ENCODE measurements at places on chromosomes 1 and 21.

GRCh38 chr1:12230549-12231275, 882 bp downstream of the VPS13D start:
- no peak for DNase-seq

DNA sequence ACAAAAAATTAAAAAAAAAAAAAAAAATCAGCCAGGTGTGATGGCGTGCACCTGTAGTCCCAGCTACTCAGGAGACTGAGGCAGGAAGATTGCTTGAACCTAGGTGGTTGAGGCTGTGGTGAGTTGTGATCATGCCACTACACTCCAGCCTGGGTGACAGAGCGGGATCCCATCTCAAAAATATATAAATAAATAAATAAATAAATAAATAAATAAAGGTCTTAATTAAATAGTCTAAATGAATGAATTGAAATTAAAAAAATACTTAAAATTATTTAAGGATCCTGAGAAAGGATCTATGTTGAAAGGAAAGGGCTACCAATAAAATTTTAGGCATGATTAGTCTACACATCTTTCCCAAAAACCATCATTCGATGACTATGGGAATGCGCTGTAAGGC, 67.4 kb upstream of the HP1BP3 start:
- DNase-seq, result no peak

- no peak for DNase-seq
Observed at GRCh38 chr1:22418312-22418711, 33.3 kb upstream of the ZBTB40 start.

GRCh38 chr1:111285879-111286278, 4.8 kb upstream of the CHIA start:
- no peak for DNase-seq

- DNase-seq, result no peak
Observed at GRCh38 chr1:2093055-2093454, 42.8 kb downstream of the PRKCZ start.

GRCh38 chr21:45550522-45551210, 8.4 kb upstream of the SLC19A1 start:
- no peak for DNase-seq

GRCh38 chr1:183957216-183957830, 80.2 kb downstream of the COLGALT2 start:
- no peak for DNase-seq

DNA sequence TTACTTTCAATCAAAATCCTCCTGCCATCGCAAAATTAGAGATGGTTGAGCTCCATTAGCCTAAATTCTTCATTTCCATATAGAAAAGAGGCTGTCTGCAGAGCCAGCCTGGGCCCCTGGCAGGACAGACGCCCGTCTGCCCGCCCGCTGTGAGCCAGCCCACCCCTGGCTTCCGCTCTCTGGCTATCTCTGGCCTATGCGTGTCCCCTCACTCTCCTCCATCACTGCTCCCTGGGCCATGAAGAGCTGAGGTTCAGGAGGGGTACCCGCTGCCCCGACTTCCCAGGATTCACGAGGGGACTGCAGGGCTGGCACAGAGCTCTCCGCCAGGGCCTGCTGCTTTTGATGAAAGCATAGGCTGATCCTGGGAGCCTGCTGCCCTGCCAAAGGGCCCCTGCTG, 117.6 kb downstream of the CASZ1 start:
- DNase-seq, result no peak

- DNase-seq, result no peak
Observed at GRCh38 chr21:41211060-41211805, 43.3 kb downstream of the BACE2 start.

- no peak for DNase-seq
Observed at GRCh38 chr1:51175278-51175677, 60.8 kb upstream of the RNF11 start.

GRCh38 chr1:218895064-218895587, 278.6 kb upstream of the LYPLAL1 start:
- no peak for DNase-seq

GRCh38 chr1:154657556-154657955, 49.6 kb upstream of the ADAR start:
- DNase-seq, result no peak

DNA sequence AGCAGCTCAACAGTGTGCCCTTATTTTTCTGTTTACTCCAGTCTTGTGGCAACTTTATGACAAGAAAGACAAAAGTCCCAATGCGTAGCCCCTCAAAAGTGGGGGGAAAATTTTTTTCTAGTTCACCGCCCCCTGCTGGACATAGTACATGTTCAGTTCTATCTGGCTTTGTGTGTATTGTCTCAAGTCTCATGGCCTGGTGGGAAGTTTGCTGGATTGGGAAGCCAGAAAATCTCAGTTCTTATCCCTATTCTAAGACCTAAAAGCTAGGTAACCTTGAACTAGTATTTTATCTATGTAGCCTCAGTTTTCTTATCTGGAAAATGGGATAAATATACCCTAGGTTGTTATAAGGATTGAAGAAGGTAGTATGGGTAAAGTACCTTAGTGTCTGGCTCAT, 55.8 kb upstream of the LDLRAP1 start:
- no peak for DNase-seq

DNA sequence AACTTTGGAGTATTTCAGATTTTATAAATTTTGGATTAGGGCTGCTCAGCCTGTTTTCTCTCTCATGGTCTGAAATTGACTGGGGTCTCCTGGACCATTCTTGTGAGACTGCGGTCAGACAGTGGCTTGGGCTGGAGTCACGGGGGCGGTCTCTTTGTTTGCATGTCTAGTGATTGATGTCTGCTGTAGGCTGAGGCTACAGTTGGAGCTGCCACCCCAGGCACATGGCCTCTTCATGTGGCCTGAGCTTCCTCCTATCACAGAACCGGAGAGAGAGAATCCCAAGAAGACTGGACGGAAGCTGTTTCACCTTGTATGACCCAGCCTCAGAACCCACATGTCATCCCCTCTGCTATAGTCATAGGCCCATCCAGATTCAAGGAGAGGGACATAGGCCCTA, 96.1 kb downstream of the NID1 start:
- DNase-seq, result no peak

DNA sequence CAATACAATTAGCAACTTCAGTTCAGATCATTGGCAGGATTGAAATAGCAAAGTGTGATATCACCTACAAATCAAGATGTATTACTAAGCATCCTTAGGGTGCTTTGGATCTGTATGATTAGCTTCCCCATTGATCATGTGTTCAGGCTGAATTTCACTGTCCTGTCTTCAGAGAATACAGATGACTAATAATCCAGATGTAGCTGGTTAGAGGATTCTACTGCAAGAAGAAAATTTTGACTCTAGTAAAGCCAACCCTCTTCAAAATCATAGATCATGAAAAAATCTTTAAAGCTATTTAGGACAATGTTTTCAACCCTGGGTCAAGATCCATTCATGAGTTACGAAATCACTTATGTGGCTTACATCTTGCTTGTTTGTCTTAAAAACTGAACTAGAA, 184.4 kb downstream of the PTGER3 start:
- DNase-seq, result no peak

DNA sequence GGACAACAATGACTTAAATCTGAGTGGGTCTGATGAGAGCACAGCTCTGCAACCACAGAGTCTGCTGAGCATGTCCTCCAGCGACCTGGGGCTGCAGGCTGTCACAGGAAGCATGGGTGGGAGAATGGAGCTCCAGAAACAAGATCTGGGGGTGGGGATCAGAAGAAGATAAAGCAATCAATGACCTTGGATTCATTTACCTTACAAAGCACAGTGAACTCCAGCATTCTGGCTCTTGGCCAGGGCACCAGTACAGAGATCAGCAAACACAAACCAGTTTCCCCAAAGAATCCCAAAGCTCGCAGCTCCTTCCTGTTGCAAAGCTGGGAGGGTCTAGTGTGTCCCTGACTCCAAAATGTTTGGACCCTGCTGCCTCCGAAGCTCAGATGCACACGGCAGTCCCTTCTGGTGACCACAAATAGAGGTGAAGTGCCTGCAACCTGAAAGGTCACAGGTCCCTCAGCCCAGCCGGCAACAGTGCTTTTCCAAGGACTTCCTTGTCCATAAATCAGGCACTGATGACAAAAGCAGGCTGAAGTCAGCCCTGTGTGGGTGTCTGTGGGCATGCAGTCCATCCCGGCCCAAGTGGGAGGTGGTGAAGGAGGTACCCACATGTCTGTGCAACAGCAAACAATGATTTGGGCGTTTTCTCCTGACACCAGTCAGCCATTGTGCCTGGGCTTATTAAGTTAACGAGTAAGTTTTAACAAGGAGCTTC, 76.1 kb downstream of the SH3BGR start:
- DNase-seq, result no peak

DNA sequence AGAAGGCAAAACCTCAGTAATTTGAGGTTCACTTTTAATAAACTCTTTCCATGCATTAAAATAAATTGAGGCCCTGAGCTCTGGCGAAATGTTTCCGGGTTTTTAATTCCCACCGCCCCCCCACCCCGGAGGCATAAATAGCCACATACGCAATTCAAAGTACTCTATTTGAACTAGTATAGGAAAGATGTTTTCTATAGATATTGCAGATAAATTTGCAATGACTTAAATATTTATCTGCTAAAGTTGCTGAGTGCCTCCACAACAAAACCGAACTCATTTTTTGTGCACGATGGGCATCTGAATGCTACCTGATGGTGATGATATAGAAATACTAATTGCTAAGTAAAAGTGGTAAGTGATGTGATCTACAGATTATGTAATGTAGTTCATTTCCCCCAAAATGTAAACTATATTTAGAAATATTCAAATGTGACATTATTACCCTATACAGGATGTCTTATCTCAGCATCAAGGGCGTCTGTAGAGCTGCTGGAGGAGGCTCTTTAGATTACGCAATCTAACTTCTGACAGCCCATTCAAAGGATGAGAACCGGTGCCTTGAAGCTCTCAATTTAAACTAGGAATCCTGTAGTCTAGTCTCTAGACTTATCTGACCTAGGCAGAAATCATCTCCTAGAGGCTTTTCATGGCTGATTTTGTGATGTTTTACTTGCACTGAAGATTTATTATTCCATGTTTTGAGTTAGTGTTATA, 8.5 kb downstream of the IRF2BP2 start:
- DNase-seq, result peak; percentile 74

DNA sequence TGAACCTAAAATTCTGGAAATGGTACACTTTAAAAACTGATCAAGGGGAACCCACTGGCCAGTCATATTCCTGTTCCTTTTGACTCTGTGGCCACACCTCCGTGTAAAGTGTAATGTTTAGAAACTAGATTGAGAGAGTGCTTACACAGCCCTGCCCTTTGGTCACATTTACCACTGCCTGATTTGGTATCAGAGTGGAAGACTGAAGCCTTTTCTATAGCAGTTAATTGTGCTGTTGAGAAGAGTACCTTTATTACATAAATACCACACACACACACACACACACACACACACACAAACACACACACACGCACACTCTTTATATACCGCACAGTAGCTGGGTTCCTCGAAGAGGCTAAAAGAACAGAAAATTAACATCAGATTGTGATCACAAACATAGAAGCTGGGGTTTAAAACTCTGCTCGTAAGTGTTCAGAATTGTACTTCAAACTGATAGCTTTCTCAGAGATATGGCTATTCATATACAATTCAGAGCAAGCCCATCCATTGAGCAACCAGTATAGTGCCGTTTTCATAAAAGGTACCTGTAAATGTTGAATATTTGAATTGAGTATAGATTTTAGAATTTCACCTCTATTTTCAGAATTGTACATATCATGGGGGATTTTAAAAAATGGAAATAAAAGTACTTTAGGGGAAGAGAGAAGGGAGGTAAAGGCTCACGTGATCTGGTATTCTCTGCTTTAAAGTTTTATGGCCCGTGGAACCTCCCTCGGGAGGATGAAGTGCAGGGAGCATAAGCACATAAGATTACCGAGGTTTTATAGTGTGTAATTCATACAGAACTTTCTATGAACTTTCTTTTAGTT, 37.5 kb downstream of the CAMTA1 start:
- no peak for DNase-seq

- no peak for DNase-seq
Observed at GRCh38 chr21:39707316-39707715, 37.7 kb upstream of the IGSF5 start.

DNA sequence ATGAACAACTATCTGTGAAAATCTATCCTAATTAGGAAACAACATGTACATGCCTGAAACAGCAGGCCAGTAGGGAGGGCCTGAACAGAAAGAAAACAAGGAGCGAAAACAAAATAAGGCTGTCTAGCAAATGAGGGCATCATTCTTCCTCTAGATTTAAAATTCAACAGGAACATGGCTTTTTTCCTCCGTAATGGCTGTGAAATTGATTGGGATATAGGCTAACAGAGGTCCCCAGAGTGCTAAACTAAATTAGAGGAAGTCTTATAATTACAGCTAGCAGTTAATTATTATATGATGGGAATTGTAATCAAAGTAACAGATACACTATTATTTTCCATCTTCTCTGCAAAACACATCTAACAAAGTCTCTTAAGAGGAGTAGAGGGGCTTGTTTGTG, 51.7 kb upstream of the TIAM1 start:
- no peak for DNase-seq

GRCh38 chr1:231861541-231862481, 235.2 kb downstream of the DISC1 start:
- no peak for DNase-seq

GRCh38 chr1:61444288-61444687, 280.7 kb downstream of the TM2D1 start:
- no peak for DNase-seq

- peak; percentile 42 for DNase-seq
Observed at GRCh38 chr1:86478416-86479156, 9.9 kb downstream of the CLCA1 start.

GRCh38 chr21:42040411-42041180, 30.4 kb upstream of the ZBTB21 start:
- DNase-seq, result no peak

- DNase-seq, result no peak
Observed at GRCh38 chr1:218686761-218687160, 341.6 kb downstream of the TGFB2 start.

- DNase-seq, result no peak
Observed at GRCh38 chr1:92989936-92990583, 28.8 kb upstream of the DIPK1A start.

- no peak for DNase-seq
Observed at GRCh38 chr21:34554227-34554626, 42.2 kb upstream of the KCNE1 start.

GRCh38 chr1:226029093-226029496, 30.0 kb upstream of the SDE2 start:
- DNase-seq, result no peak

DNA sequence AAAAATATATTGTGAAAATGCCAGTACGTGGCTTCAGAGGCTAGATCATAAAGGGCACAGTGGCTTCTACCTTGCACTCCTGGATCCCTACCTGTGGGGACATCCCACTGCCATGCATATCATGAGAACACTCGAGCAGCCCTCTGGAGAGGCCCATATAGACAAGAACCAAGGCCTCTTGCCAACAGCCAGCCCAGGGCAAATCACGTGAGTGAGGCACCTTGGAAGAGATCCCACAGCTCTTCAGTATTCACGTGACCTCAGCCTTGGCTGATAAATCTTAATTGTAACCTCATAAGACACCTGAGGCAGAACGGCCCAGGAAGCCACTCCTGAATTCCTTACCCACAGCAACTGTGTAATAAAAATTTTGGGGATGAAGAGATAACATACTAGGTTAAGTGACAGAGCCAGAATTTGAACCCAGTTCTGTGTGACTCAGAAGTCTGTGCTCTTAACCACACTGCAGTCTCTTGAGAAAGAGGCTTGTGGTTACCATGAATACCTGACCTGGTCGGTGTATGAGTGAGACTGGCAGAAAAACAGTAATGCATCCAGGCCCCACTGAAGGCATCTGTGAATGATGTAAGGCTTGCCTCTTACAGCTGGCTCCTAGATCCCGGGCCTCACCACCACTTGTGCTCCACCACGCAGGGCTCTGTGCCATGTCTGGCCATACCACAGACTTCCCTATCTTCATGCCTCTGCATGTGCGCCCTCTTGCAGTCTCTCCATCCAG, 6.9 kb upstream of the A3GALT2 start:
- peak; percentile 49 for DNase-seq

Measured in right lung (tissue), 10 donors.